ENCODE measurements at places on chromosomes 5 and 9. TPM values are rescaled to one million over a fixed set of nuclear protein-coding genes. Genes with fewer than 3 reads are reported as not detected.

IL13 gene
- total RNA-seq = not detected

MPDZ gene
- 83.3 TPM for total RNA-seq

IFNA21 gene
- not detected for total RNA-seq

CDH9 gene
- not detected for total RNA-seq

C7 gene
- total RNA-seq = 36.9 TPM

ANKRD34B gene
- not detected for total RNA-seq

Measured in smooth muscle cell of the pulmonary artery (primary cell).